ENCODE measurements at places on chromosomes 2 and 18.

GRCh38 chr2:65366595-65367125 lies 65.7 kb downstream of the SPRED2 start:
- DNase-seq, result no peak

DNA sequence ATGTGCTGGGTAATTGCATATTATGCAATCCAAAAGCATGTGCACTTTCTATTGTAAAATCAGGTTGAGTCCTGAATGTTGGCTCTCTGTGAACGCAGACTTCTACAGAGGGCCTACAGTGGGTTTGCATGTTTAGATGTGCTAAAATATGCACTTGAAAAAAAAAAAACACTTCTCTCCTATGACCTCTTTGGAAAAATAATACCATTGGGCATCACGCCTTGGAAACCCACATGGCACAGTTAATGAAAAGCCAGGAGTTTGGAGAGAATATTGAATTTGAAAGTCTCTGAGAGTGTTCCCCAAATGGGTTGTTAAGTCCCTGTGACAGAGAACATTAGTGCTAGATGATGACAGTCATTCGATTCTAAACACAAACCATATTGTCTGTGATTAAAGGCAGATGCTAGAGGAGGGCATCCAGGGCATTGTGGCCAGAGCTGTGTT lies 710.4 kb upstream of the PIK3C3 start:
- DNase-seq, result no peak

GRCh38 chr2:105783972-105784371 lies 39.3 kb downstream of the NCK2 start:
- no peak for DNase-seq

- no peak for DNase-seq
These were observed 147.4 kb upstream of the STK17B start for GRCh38 chr2:196318517-196319377.

GRCh38 chr18:29164020-29164706 lies 987.2 kb upstream of the CDH2 start:
- no peak for DNase-seq

DNA sequence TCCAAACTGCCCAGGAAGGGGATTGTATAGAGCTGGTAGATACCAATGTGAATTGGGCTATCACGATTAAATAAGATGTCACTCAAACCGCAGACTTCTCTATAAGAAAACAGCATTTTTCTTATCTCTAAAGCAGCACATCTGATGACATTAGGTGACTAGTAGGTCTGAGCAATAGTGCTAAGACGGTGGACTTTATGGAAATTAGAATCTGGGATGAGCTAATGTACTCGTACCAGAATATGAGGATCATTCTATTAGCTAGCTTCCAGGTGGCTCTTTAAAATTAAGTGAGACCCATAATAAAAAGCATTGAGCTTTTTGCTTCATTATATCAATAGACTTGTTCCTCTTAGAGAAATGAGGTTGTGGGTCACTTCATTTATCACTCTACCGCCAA lies 130.0 kb upstream of the MC4R start:
- DNase-seq, result no peak

DNA sequence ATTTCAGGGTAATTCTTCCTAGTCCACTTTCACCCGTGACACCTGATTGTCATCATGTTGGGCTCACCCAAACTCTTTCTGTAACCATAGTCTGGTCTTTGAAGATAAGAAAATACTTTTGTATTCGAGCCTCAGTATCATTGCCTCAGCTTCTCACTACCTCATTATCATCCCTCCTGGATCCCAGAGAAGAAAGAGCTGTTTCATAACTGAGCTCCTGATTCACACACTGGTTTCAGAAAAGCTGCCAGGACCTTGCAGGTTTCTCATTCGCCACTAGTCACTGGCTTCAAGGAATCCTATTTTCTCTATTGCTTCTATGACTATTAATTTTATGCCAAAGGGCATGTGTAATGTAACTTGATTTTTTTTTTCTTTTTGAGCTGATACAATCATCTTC lies 2.9 kb upstream of the CRIM1 start:
- no peak for DNase-seq

- DNase-seq, result no peak
These were observed 10.6 kb upstream of the MALL start for GRCh38 chr2:110126086-110126773.

- DNase-seq, result no peak
These were observed 259 bp downstream of the NPAS2 start for GRCh38 chr2:100820273-100820522.

DNA sequence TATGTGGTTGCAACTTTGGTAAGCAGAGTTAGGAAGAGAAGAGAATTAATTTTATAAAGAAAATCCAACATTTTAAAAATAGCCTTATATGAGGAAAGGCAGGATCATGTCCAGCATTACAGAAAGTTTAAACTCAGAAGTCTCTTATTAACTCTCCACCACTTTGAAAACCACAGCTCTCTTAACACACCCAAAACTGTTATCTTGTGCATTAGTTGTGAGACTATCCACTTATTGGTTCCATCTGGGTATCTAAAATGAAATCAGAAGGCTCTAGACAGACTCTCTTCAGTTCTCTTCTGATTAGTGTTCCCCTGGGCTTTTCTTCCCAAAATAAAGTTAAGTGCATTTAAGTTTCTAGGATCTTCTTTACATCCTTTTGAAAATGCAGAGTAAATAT lies 251.5 kb downstream of the TXNL1 start:
- no peak for DNase-seq

DNA sequence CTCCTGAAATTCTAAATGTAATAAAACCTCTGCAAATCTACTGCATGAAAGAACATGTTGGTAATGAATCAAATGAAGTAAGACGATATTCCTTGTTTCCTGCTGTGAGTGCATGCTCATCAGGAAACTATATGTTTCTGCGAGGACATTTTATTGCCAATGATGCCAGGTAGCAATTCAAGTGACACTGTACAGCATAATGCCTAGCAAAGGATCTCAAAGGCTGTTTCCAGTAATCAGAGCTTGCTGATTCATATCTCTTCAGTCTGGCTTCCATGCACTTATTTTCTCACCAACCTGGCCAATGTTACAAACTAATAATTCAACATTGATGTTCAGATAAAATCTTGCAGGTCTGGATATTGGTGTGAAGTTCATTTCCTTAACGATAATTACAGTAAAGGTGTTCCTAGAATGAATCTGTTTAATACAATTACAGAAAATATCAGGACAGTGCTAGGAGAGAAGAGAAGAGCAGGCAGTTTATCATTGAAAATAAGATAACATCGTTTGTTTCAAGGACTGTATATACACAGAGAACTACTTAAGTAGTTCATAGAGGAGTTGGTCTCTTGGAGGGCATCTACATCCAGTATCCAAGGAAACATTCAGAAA lies 568.5 kb upstream of the SOX11 start:
- no peak for DNase-seq

- DNase-seq, result no peak
These were observed 438.9 kb upstream of the SOX11 start for GRCh38 chr2:5253263-5253662.

GRCh38 chr2:134080386-134081089 lies 173.3 kb upstream of the MGAT5 start:
- no peak for DNase-seq

DNA sequence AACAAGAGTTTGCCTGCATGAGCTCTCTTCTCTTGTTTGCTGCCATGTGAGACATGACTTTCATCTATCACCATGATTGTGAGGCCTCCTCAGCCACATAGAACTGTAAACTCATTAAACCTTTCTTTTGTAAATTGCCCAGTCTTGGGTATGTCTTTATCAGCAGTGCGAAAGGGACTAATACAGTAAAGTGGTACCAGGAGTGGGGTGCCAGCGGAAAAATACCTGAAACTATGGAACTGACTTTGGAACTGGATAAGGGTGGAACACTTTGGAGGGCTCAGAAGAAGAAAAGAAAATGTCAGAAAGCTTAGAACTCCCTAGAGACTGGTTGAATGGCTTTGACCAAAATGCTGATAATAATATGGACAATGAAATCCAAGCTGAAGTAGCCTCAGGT lies 260.9 kb downstream of the DSC3 start:
- no peak for DNase-seq

DNA sequence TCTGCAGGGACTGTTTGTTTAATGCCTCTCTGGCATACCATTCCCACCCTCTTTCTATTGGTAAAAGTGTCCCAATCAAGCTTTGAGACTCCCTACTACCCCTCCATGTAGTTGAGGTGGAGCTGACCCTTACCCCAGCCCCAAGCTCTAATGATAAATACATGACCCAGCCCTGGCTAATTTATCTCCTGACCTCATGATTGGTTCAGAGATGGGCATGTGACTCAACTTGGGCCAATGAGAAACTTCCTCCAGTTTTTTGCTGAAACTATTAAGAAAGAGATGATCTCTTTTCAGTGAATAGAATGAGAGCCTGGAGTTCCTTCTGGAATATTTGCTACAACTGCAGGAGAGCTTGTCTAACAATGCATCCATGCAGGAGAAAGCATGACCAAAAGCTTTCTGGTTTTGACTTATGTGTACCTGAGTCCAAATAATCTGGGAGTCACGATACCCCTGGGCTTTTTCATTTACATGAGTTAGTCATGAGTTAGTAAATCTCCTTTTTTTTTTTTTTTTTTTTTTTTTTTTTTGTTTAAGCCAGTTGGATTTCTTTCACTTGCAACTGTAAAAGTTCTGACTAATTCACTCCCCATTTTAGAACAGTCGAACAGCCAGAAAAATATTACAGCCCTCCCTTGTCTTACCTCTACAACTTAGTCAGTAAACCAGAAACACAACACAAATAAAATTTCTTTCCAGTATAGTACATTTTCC lies 66.5 kb upstream of the TLK1 start:
- DNase-seq, result no peak

DNA sequence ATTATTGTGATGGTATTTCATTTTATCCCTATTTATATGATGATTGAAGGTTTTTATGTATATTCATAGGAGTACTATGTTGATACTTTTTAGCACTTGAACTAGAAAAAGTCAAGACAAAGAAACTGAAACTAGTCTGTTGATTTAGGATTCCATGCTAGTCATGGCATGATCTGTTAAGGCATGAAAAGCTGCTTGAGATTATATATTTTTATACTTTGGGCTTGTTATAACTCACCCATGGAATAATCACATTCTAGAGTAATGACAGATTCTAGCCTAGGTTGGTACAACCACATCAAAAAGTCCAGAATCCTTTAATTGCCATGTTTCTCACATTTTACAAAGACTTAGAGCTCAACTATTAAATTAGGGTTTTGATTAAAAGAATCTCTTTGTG lies 472.6 kb upstream of the CELF4 start:
- no peak for DNase-seq

DNA sequence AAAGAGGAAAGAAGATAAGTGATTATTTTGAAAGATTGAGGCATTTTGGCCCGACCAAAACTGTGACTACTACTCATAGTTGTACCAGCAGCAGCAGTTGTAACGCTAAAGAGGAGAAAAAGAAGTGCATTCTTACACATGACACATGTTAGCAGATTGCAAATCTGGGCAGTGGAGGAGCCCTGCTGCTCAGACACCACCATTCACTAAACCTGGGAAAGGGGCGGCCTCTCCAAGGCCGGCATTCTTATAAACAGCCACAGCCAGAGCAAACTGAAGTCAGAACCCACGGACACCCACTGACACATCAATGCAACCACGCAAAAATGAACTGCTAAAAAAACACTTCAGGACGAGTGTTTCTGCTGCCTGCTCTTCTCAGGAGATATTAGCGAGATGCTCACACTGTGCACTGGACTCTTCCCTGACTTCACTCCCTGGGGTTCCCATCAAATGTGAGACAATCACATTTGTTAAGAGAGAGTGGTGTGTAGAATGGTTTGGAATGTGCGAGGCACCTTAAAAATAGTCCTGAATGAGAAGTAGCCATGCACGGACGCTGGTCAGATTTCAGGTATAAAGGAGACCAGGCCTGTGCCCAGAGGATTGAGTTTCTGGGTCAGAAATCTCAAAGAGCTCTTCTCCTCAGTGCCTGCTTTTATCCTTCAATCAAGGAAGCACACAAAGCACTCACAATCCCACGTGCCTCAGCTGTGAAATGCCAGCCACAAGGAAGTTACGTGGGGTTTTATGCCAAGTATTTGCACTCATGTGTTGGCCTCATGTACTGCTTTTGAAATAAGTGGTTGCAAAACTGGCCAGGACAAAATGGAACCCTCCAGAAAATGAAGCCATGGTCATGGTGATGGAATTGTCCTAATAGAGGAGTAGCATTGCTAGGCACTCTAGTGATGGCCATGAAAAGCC lies 83.4 kb downstream of the MTCL1 start:
- no peak for DNase-seq

- no peak for DNase-seq
These were observed 195.6 kb downstream of the TMX3 start for GRCh38 chr18:68519336-68519735.

GRCh38 chr2:7191932-7192331 lies 274.7 kb downstream of the RNF144A start:
- peak; percentile 86 for DNase-seq

DNA sequence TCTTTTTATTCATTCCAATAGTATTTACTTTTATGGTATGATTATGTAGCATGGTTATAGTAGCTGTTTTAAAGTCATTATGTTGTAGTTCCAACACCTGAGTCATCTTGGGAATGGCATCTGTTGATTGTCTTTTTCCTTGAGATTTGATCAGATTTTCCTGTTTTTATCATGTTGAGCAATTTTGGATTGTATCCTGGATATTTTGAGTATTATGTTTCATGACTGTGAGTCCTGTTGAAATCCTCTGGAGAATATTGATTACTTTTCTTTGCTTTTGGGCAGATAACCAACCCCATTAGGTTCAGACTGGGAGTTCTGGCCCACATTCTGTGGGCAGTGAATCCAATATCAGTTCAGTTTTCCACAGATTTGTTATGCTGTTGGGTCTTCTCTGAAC lies 163.2 kb upstream of the SPRED2 start:
- no peak for DNase-seq

DNA sequence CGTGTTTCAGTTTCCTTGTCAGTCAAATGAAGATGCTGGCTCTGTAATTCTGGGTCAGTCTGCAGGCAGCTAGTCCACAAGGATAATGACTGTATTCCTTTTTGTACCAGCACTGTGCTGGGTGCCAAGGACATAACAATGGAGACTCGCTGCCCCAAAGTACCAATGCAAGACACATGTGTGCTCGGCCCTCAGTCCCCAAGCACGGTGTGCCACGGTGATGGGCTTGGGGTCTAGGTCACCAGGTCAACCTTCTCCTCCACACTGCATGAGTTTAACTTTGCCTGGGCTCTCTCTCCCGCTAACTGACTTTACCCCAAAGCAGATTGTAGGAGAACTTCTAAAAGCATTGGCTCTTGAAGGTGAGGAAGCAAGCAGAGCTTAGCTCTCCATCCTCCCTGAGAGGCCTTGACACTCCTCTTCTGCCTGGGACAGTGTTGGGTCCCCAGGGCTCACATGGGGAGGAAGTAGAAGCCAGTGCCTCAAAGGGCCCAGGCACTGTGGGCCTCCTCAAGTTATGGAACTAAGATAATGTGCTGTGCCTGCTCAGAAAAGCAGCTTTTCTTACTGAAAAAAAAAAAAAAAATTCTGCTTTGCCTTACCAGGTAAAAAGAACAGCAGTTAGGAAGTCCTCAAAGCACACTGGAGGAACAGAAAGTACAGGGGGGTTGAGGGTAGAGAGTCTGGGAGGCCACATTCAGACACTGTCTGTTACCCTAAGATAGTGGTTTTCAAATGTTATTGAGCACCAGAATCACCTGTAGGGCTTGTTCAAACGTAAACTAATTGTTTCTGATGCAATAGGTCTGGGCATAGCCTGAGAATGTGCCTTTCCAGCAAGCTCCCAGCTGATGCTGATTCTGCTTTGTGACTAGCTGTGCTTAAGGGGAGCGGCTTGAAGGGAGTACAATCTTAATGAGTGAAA lies 276.4 kb upstream of the CXCR4 start:
- DNase-seq, result no peak

- DNase-seq, result no peak
These were observed 67.9 kb downstream of the DGKD start for GRCh38 chr2:233422050-233422639.

GRCh38 chr2:60522462-60522861 lies 31.0 kb downstream of the BCL11A start:
- no peak for DNase-seq

Measured in renal pelvis (tissue), 12 donors.